ENCODE measurements at places on chromosomes 2 and 18.

GRCh38 chr2:23028106-23028505 lies 356.9 kb upstream of the KLHL29 start:
- no peak overlapping the region for H3K27ac ChIP-seq
- no peak overlapping the region for H3K4me3 ChIP-seq
- no peak for DNase-seq
- H3K36me3 ChIP-seq, result no peaks in the 10 kb centered on the region
- H3K27me3 ChIP-seq, result peaks cover 2% of the 10 kb centered on the region
- no peaks in the 10 kb centered on the region for H3K4me1 ChIP-seq

GRCh38 chr2:27756544-27757498 lies 14.7 kb upstream of the MRPL33 start:
- no peak overlapping the region for H3K4me3 ChIP-seq
- H3K36me3 ChIP-seq, result no peaks in the 10 kb centered on the region
- H3K4me1 ChIP-seq, result peaks cover 10% of the 10 kb centered on the region
- H3K27me3 ChIP-seq, result no peaks in the 10 kb centered on the region
- no peak overlapping the region for H3K27ac ChIP-seq
- no peak for DNase-seq

DNA sequence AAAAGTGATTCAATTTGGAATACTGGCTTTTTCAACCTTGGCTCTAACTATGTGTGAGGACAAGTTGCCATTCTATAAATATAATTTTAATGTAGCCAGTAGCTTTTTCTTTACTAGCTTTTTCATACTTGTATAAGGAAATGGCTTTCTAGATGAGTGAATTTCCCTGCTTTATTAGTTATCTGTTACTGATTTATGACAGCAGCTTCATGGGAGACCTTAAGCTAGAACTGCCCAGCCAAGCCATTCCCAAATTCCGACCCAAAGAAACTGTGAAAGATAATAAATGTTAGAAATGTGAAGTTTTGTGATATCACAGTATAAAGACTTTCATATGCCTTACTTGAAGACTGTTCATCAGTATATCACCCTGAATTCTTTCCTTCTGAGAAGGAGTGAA lies 32.3 kb downstream of the BABAM2 start:
- H3K27ac ChIP-seq, result no peak overlapping the region
- peaks cover 11% of the 10 kb centered on the region for H3K36me3 ChIP-seq
- H3K27me3 ChIP-seq, result no peaks in the 10 kb centered on the region
- no peak overlapping the region for H3K4me3 ChIP-seq

DNA sequence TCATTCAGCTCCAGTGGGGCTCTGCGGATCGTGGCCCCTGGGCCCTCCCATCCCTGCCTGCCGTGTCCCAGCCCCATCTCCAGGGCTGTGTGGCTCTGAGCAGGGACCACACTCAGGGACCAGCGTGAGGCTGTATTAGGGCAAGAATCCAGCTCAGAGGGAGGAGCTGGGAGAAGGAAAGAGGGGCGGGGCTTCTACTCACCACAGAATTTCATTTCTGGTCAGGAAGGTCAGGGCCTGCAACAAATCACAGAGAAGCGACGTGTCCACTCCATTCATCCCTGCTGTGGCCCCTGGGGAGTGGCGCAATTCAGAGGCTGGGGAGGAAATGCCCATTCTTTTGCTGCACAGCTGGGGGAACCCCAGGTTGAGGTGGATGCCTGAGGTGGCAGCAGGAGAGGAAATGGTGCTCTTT lies 828 bp downstream of the CIB4 start:
- H3K4me3 ChIP-seq, result no peak overlapping the region
- peaks cover 19% of the 10 kb centered on the region for H3K27me3 ChIP-seq
- H3K27ac ChIP-seq, result no peak overlapping the region
- no peaks in the 10 kb centered on the region for H3K36me3 ChIP-seq
- H3K4me1 ChIP-seq, result no peaks in the 10 kb centered on the region

DNA sequence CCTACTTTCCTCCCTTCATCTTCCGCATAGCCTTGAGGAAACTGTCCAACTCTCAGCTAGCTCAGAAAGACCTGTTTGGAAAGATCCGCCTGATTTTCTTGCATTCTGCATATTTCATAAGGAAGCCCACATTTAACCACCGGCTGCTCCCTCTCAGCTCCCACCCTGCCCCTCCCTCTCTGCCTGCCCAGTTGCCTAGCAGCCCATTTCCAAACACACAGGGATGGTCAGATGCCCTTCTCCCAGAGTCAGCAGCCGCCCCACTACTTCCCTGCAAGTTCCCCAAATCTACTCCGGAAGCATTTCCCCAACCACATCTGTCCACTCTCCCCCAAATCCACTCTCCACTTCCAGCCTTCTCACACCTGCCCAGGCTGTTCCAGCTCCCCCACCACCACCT lies 96.0 kb downstream of the TNS1 start:
- DNase-seq, result no peak
- H3K4me3 ChIP-seq, result no peak overlapping the region
- H3K36me3 ChIP-seq, result no peaks in the 10 kb centered on the region
- no peak overlapping the region for H3K27ac ChIP-seq
- peaks cover 20% of the 10 kb centered on the region for H3K27me3 ChIP-seq

DNA sequence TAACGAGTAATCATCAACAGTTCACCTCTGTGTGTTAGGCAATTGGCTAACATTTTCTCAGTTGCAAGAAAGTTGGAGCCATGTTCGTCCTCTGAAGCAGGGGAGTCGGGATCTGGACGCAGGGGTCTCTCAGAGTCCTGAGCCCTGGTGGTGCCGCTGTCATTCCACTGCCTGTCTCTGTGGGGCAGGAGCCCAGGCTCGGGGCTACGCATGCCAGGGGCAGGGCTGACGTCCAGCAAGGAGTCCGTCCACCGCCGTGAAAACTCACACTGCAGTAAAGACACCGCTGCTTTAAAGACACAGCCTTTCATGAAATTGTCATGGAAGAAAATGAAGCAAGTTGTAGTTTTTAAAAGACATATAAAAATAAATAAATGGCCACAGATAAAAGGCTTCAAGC lies 571.1 kb upstream of the SOX11 start:
- no peak overlapping the region for H3K27ac ChIP-seq
- H3K4me3 ChIP-seq, result no peak overlapping the region
- H3K4me1 ChIP-seq, result no peaks in the 10 kb centered on the region
- no peak for DNase-seq
- no peaks in the 10 kb centered on the region for H3K27me3 ChIP-seq

DNA sequence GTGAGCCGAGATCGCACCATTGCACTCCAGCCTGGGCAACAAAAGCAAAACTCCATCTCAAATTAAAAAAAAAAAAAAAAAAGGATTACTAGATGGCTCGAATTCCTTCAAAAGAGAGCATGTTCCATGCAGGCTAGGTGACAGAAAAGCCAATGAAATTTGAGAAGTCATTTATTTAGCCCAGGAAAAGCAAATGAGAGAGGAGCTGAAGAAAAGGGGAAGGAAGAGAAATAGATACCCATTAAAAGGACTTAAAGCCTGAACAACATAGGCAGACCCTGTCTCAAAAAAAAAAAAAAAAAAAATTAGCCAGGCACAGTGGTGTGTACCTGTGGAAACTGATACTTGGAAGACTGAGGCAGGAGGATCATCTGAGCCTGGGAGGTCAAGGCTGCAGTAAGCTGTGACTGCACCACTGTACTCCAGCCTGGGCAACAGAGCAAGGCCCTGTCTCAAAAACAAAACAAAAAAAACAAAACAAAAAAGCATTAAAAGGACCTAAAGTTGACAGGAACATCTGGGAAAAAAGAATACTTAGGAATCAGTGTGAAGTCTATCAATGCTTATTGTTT lies 11.1 kb downstream of the SEPTIN10 start:
- H3K27me3 ChIP-seq, result peaks cover 16% of the 10 kb centered on the region
- no peak for DNase-seq
- H3K27ac ChIP-seq, result no peak overlapping the region

DNA sequence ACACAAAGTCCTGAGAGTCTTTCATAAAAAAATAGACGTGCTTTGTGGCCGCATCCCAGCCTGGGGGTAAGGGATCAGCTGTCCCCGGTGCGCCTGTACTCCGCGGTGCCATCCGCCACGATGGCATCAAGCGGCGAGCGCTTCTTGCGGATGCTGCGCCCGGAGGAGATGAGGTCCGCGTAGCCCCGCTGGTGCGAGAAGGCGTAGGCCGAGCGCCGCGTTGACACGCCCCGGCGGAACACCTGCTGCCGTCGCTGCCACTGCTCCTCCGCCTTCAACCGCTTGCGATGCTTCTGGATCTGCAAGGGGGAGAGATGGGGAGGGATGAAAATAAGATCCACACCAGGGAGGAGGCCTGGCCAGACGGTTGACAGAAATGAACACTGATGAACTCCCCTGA lies 26.8 kb upstream of the NARS1 start:
- DNase-seq, result no peak
- no peak overlapping the region for H3K27ac ChIP-seq
- peaks cover 8% of the 10 kb centered on the region for H3K36me3 ChIP-seq
- H3K27me3 ChIP-seq, result no peaks in the 10 kb centered on the region
- H3K4me1 ChIP-seq, result peaks cover 3% of the 10 kb centered on the region

DNA sequence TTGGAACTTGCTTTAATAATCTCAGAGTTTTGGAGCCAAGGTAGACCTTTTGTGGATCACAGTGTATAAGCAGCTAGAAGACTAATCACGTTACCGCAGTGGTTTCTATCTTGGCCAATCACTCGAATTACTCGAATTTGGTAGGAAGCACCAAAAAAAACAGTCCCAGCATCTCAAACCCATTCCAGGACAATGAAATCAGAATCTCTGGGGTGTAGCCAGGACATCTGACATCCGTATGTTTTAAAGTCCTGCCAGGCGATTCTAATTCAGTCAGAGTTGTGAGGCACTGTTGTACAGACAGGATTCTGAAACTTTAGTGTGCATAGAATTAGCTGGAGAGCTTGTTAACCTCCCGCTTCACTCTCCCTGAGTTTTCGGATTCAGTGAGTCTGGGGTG lies 30.8 kb downstream of the GRHL1 start:
- no peak overlapping the region for H3K27ac ChIP-seq
- no peak for DNase-seq
- H3K27me3 ChIP-seq, result peaks cover 24% of the 10 kb centered on the region

DNA sequence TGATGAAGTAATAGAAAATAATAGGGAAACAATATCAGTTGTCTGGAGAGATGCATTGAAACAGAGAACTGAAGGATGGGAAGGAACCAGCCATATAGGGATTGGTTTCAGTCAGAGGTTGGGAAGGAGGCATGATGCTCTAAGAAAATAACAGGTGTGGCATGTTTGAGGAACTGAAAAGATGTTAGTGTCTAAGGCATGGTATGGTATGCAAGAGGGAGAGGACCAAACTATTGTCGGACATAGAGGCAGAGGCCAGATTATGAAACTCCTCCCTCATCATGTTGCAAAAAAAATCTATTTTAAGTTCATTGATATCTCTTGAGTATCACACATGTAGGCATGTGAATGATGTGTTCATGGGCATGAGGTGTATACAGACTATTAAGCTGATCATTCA lies 48.9 kb upstream of the EMILIN2 start:
- H3K27ac ChIP-seq, result no peak overlapping the region
- H3K4me1 ChIP-seq, result no peaks in the 10 kb centered on the region
- DNase-seq, result no peak
- peaks cover 63% of the 10 kb centered on the region for H3K36me3 ChIP-seq
- H3K4me3 ChIP-seq, result no peak overlapping the region

GRCh38 chr18:46623541-46623940 lies 33.5 kb downstream of the LOXHD1 start:
- H3K36me3 ChIP-seq, result no peaks in the 10 kb centered on the region
- H3K27ac ChIP-seq, result peak overlapping the region; percentile 73
- peaks cover 5% of the 10 kb centered on the region for H3K27me3 ChIP-seq
- H3K4me3 ChIP-seq, result peak overlapping the region; percentile 22

Data from activated CD4-positive, alpha-beta T cell treated with anti-CD3 and anti-CD28 coated beads, Interleukin-2, amount 10 ng/mL, durations not matched to agents 24 days and 14 days (primary cell).